ENCODE measurements at places on chromosomes 12 and 14. TPM values are rescaled to one million over a fixed set of nuclear protein-coding genes. Genes with fewer than 3 reads are reported as not detected.

The KRT72 gene
- 0.09 TPM for total RNA-seq

The THAP2 gene
- total RNA-seq = 5.7 TPM

DNA sequence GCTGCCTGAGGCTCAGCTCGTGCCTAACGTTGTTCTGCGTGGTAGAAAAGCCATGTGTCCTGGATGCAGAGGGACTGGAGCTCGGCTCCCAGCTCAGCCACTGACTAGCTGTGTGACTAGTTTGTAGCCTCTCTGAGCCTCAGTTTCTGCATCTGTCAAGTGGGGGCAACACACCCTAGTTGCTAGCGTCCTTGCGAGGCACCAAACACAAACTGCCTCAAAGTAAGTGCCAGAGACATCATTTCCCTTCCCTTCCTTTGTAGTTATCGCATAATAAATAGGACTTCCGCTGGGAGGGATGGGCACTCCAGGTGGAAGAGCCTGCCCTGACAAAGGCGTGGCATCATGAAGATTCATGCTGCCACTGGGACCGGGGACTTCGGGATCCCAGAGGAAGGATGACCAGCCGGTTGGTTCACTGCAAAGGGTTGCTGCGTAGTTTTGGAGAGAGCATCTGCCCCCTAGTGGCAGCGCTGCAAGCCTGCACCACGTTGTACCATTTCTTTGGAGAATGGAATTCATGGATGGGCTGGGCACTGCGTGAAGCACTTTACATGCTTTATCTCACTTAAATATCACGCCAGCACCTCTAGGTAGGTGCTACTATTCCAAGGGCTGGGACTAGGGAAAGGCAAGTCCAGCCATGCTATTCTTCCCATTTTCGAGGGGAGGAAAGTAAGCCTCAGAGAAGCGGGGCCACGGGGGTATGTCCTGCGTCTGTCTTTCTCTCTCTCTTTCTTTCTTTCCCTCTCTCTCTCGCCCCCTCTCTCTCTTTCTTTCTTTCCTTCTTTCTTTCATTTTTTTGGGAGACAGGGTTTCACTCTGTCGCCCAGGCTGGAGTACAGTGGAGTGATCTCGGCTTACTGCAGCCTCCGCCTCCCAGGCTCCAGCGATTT lies 4.6 kb downstream of the CCDC197 start:
- DNase-seq = peak; percentile 59

DNA sequence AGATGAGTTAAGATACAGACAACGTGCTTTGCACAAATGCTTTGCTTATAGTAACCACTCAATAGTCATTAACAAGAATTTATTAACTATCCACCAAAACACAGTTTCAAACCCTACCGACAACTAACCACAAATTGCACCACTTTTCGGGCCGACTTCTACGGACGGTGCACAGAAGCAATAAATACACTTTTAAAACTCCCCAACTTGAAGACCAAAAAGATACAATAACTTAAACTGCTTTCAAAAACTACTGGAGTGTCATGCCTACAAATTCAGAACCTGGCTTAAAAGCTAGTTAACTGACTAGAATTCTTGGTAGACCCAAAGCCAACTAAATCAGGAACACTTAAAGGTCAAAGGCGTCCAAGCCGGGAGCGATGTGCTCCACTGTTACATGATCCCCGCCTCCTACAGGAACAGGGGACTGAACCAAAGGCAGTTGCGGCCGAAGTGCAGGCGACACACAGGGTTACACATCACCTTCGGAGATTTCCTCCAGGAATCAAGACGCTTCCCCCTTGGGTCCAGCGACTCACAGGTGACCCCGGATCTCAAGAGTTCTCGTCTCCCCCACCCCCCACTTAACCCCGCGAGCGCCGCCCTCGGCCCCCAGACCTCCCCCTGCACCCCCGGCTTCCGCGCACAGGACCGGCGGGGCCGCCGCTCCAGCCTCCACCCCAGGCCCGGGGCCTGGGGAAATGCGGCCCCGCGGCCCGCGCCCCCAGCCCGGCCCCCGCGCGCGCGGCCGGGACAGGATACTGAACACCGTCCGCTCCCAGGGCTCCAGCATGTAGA lies 507 bp downstream of the SPTSSA start:
- peak; percentile 72 for DNase-seq

GRCh38 chr12:85979641-85980040 lies 105.5 kb downstream of the NTS start:
- no peak for DNase-seq

GRCh38 chr12:70880744-70881143 lies 39.8 kb downstream of the PTPRR start:
- DNase-seq = no peak
